ENCODE measurements at places on chromosomes 12 and 14.

GRCh38 chr12:41919526-41920261 lies 225.0 kb downstream of the GXYLT1 start:
- no peak for DNase-seq

GRCh38 chr14:54621686-54622085 lies 54.8 kb downstream of the SAMD4A start:
- DNase-seq = no peak

- DNase-seq = no peak
Measured at GRCh38 chr12:953776-954175, 4.3 kb upstream of the RAD52 start.

DNA sequence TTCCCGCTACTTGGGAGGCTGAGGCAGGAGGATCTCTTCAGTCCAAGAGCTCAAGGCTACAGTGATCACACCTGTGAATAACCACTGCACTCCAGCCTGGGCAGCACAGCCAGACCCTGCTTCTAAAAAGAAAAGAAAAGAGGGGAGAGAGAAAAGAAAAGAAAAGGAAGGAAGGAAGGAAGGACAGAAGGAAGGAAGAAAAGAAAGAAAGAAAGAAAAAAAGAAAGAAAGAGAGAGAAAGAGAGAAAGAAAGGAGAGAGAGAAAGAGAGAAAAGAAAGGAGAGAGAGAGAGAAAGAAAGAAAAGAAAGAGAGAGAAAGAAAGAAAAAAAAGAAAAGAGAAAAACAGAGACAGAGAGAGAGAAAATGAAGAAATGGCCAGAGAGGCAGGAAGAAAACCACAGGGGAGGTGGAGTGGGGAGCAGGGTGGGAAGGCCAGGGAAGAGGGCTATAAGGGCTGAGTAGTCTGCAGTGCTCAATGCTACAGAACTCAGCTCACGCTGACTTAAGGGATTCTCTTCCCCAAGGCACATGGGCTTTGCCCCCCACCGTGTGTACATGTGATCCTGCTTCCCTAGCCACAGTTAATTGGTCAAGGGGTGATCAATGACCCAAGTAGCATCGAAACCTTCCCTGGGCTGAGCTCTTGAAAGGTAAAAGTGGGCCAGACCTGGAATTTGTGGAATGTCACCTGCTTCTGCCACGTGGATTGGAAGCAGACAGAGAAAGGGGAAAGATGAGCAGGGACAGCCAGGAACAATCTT lies 90.4 kb upstream of the TMCC3 start:
- no peak for DNase-seq

DNA sequence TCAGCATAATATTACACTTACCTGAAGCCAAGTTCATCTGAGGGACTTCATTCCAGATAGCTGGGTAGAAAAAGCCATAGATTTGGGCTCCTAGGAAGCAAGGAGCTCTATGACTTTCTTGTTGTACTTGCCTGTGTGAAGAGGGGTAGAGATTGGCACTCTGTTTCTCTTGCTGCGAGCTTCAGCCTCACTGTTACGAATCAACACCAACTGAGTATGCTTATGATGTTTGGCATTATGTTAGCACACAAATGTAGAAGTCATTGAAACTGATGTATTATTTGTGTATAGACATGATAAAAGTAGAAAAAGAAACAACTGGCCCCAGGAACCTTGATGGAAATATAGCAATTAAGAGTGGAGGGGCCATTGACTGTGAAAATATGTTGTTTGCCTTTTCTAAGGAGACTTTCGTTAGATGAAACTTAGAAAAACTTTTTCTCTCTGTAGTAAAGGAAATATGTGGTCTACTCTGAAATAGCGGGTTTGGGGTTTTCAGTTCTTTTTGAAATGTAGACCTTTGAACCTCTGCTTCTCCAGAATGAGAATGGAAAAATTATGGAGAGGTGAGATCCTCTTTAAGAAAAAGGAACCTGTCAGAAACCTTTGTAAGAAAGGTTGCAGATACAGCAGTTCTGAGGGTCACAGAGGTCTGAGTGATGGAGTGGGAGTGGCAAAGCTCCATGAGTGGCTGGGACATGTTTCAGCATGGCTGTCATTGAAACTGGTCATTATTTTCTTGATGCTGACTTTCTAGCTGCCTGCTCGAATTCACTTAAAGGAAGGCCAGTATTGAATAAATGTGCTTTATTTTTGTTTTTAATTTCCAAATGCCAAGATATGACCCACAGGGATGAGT lies 159.9 kb downstream of the GCH1 start:
- no peak for DNase-seq

GRCh38 chr12:94094700-94095099 lies 53.7 kb upstream of the PLXNC1 start:
- no peak for DNase-seq

GRCh38 chr12:51246254-51246853 lies 7.7 kb downstream of the DAZAP2 start:
- DNase-seq = no peak

DNA sequence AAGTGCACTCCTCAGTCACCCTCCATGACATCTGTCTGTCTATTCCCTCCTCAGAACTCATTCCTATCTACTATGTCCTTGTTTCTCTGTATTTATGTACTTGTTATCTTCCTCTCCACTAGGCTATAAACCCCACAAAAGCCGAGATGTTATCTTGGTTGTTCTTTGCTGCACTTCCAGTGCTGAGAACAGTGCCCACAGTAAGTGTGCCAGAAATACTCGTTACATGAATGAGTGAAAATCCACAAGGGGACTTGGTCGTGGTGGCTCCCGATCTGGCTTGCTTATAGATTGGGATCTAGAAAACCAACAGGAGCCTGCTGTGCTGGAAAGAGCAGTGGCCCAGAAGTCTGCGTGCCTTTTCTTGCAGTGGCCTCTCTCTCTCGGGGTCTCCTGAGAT lies 111.9 kb upstream of the PRMT8 start:
- no peak for DNase-seq

- no peak for DNase-seq
Measured at GRCh38 chr12:108296945-108297344, 42.2 kb downstream of the CMKLR1 start.

DNA sequence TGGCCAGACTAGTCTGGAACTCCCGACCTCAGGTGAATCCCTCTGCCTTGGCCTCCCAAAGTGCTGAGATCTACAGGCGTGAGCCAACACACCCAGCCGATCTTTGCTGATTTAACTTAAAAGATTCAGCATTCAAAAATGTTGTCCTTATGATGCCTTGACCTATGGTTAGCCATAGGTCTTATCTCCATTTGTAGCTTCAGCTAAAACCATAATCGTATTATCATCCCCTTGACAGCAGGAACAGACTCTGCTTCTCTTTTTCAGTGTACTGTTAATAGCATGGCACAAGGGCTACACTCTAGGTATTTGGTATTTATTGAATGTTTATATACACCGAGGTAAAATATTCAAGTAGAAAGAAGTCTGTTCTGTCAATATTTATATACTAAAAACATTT lies 15.3 kb downstream of the CCDC62 start:
- no peak for DNase-seq

DNA sequence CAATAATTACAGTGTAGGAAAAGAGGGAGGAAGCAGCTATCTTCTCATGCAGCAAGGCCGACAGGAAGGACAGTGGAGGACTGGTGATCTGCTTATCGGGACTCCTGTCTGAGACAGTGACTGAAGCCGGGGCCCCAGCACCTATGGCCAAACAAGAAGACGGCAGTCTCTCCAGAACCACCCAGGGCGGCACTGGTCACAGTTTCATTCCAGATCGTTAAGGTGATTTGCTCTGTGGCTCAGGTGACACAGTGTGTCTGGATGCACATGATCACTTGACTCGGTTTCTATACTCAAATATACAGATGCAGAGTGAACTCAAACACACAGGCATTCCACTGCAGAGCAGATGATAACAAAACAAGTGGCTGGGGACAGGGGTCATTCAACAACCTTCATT lies 52.1 kb upstream of the CORO1C start:
- no peak for DNase-seq

DNA sequence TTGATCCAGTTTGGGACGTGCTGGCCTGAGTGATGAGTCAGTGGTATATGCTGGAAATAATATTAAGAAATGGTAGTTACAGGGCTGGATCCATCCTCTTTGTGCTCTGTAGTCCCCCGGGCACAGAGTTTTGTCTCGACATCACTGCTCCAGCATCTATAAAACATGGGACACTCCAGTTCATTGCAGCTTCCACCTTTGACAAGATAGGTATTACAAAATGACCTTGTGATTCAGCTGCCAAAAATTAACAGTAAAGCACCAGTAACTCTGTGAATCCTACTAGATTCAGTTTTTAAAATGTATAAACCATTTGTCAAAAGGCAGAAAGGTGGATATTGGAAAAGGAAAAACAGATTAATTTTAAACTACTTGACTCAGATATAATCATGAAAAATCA lies 14.6 kb upstream of the GNG2 start:
- DNase-seq = no peak

DNA sequence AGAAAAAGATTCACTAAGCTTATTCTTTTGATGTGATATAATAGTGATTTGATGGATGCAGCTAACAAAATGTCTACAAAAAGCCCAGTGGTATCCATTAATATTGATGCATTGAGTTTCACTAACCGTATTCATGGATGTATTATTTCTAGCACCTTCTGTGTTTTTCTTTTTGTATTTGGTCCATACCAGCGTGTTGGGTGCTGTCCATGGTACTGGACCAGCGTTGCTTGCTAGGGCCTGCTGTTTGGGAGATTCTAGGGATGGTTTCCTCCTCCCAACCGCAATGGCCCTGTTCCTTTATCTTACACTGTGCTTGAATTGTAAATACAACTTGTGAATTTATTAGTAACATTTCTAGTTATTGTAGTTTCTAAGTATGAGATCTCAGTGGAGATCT lies 31.7 kb downstream of the ANO4 start:
- no peak for DNase-seq

GRCh38 chr14:89910691-89911009 lies 43.9 kb downstream of the EFCAB11 start:
- DNase-seq = no peak

- DNase-seq = no peak
Measured at GRCh38 chr12:75196865-75197264, 12.8 kb downstream of the KCNC2 start.

DNA sequence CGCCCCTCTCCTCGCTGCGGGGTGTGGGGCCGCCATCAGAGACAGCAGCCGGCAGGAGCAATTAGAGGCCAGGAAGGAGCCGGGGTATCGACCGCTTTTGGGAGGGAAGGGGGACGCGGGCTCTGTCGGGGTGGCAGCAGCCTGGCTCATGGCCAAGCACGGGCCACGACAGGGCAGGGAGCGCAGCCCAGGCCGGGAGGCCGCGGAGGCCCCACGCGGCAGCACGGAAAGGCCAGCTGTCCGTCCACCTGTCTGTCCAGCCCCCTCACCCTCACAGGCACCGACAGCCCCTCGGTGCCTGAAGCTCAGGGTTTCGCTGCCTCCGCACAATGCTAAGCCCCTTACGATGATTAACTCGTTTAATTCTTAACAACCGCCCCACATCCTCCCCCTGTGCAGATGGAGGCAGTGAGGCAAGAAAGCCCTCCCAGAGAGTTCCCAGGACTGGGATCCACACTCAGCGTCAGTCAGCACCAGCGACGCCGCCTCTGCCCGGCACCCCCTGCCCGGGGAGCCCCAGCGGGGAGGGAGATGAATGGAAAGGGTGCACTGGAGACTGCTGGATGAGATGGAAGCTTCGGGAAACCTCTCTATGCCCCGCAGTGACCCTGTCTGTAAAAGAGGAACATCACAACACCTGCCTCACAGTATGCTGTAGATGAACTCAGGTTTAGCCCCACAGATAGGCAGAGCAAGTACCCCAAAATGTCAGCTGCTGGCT lies 23.7 kb downstream of the NCOR2 start:
- DNase-seq = no peak

DNA sequence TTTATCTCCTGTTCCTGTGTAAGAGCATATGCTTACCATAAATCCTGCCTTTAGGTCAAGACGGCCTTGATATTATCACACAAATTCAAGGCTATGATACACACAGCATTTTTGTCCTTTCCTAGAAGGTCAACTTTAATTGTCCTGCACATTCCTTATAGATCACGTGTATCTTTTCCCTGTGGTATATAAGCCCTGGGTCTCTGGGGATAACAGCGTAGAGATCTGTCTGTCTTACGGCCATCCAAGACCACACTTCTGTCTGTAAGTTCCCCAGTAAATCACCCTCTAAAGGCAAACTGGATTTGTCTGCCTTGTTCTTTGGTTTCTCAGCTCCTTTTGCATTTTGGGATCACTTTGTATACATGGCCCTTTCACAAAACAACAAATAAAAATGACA lies 69.5 kb upstream of the TCL1B start:
- no peak for DNase-seq

DNA sequence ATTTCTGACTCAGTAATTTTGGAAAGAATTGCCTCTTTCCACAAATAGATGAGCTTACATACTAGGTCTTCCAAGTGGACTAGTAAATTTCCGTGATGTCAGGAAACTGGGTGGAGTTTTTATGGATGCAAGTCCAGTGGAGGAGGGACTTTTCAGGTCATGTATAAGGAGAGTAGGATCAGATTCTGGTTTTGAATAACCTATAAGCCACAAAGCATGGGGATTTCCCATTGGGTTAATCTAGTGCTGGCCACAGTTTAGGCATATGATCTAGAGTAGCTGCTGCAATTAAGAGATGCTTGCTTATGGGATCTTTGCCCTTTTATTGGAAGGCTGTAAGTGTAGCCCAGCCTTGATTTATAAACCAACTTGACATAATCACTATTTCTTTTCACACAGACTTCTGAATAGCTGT lies 33.8 kb downstream of the STK38L start:
- no peak for DNase-seq

GRCh38 chr12:56198836-56199235 lies 9.6 kb upstream of the SMARCC2 start:
- no peak for DNase-seq

DNA sequence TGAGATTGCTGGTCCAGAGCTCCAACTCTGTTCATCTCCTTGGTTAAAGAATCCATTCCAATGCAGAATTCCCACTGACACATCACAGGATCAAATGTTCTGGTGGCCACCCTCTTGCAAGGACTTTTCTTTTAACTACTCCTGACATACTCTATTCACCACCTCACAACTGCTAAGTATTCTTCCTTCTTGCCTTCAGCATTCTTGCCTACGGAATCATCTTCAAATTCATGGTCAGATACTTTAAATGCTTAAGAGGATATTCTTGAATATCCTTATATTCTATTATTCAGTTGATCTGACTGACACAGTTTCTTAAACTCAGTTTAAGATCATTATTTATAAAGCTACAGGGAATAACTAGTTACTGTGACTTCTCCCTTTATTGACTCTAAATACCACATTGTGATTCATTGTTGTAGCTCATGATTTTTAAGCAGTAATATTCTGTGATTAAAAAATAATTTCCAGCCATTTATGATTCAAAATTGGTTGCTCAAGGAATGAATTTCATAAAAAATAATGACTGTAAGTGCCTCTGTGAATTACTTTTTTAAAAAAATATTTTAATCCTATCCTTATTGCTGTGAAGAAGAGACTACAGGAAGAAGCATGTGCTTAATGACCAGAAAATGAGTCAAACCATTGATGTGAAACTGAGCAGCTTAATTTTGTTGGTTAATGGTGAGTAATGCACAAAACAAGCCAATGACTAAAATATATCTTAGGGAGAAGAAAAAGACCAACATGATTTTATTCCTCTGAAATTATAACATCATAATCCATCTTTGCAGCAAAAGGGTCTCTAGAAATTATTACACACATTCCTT lies 207.1 kb downstream of the PIK3C2G start:
- no peak for DNase-seq

All from activated CD4-positive, CD25-positive, alpha-beta regulatory T cell treated with anti-CD3 and anti-CD28 coated beads, Interleukin-2, amount 50 U/mL, for 72 hours (primary cell).